ENCODE measurements at places on chromosomes 4 and X. TPM values are rescaled to one million over a fixed set of nuclear protein-coding genes. Genes with fewer than 3 reads are reported as not detected.

- H3K4me1 ChIP-seq: no peaks in the 10 kb centered on the region
- H3K36me3 ChIP-seq: no peaks in the 10 kb centered on the region
- no peaks in the 10 kb centered on the region for H3K27me3 ChIP-seq
- DNase-seq: no peak
Observed at GRCh38 chr4:172392741-172393140, 579.5 kb downstream of the GALNTL6 start.

GRCh38 chrX:65689377-65689776, 21.9 kb downstream of the MSN start:
- no peak overlapping the region for H3K27ac ChIP-seq
- H3K36me3 ChIP-seq: no peaks in the 10 kb centered on the region
- no peak for DNase-seq
- no peak overlapping the region for H3K4me3 ChIP-seq

RNF212 gene
- polyA plus RNA-seq: 19.0 TPM

- no peak overlapping the region for H3K27ac ChIP-seq
- H3K4me3 ChIP-seq: no peak overlapping the region
- no peak for DNase-seq
- no peaks in the 10 kb centered on the region for H3K4me1 ChIP-seq
- H3K27me3 ChIP-seq: no peaks in the 10 kb centered on the region
Observed at GRCh38 chr4:89142691-89143669, 31.6 kb downstream of the TIGD2 start.
